AG04449 (cell line): ENCODE measurements at places on chromosomes 12 and 14.

DNA sequence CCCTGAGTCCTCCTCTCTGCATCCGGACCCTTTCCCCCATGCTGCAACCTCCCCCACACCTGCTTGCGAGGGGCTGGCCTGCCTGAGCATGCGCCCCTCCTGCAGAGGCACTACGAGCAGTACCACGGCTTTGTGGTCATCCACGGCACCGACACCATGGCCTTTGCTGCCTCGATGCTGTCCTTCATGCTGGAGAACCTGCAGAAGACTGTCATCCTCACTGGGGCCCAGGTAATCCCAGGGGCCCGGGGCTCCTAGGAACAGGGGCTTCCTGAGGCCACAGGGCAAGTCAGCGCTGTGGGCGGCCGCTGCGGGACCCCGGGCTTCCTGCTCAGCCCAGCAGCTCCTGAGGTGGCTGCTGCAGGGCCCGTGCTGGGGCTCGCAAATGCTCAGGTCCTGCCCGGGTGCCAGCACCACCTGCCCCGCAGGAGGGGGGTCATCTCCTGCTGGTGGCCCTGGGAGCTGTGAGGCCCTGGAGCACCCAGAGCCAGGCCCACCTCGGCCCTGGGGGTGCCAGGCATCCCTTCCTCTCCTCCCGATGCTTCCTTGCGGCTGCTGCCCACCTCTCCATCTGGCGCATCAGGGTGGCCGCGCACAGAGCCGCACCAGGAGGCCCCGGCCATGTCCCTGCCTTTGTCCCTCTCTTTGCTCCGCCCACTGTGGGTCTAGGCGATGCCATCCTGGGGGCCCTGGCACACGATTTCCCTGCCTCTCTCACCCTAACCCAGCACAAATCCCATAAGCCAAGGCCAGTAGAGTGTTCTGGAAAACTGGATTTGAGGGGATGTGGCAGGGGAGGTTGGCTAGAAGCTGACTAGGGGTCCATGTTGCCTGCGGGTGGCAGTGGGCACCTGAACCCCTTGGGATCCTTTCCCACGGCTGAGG lies 10.2 kb downstream of the ASPG start:
- DNase-seq = no peak

- DNase-seq = no peak
Observed at GRCh38 chr12:52241205-52241842, 8.3 kb downstream of the KRT7 start.

DNA sequence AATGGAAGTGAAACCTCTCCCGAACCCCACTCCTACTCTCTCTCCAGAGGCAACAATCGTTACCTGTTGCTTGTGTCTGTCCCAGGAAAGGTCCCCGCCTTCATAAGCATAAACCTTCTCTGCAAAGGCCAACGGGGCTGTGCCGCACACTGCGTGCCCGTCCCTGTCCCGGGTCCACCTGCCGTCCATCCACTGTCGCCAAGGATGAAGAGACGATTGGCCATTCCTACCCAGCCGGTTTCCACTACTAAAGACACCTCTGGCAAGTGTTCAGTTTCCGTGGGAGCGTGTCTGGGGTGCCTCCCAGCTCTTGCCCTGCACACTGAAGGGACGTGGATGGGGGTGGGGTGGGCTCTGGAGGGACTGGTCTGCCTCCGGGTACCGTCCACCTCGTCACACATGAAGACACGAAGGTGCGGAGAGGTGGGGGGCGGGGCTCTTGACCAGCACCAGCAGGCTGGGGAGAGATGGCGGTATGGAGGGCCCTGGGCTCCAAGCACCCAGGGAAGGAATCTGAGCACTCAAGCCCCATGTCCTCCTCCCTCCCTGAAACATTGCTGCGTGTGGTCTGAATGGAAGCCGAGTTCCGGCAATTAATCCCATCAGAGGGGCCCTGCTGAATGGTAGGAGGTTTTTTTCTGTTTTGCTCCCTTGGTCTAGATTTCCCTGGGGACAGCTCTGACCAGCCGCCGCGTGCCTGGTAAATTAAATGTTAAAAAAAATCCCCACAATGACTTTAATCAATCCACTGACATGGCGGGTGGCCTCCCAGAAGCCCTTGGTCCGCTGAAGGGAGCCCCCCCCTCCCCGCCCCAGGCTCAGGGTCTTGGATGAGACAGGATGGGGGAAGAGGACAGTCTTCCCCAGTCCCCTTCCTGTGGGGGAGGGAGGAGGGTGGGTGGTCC lies 4.1 kb upstream of the KIF26A start:
- no peak for DNase-seq

GRCh38 chr14:67641902-67642749 lies 22.4 kb downstream of the ARG2 start:
- DNase-seq = no peak

DNA sequence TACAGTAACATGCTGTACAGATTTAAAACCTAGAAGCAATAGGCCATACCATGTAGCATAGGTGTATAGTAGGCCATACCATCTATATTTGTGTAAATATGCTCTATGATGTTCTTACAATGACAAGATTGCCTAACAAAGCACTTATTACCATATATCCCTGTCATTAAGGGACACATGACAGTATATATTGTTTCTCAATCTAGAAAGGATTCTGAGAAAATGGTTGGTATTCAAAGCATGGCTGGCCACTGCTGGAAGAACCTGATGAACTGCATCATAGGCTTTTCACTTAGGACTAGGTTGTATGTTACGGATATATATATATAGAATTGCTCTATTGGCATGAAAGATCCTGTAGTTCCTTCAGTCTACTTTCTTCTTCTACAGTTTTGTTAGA lies 125.2 kb upstream of the SLC38A2 start:
- no peak for DNase-seq

- no peak for DNase-seq
Observed at GRCh38 chr12:131466306-131466705, 244.6 kb upstream of the SFSWAP start.
